Islet precursor cell (in vitro differentiated cells): ENCODE measurements at places on chromosomes 2 and 18.

- DNase-seq: no peak
These were observed 40.0 kb downstream of the SIGLEC15 start for GRCh38 chr18:45865466-45865865.

DNA sequence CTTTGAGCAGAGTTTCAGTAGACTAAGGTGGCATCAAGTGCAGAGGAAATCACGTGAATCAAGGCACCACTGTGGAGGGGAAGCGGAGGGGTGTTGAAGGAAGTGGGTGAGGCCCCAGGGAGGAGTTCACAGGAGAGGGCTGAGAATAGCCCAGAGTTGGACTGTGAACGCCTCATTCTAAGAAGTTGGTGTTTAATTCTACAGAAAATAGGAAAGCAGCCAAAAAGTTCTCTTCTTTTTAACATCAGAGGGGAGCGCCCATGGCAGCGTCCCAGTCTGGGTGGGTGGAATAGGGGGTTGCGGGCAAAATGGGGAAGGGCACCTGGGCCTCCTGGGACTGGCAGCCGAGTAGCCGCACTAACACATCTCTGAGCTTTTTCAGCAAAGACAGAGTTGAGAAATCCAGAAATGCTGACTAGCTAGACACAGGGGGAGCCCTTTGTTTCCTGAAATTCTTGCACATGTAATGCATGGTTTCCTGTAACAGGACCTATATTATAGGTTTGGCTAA lies 97.0 kb downstream of the NEB start:
- DNase-seq: no peak

- no peak for DNase-seq
These were observed 90.5 kb downstream of the NXPH2 start for GRCh38 chr2:138689705-138690104.

DNA sequence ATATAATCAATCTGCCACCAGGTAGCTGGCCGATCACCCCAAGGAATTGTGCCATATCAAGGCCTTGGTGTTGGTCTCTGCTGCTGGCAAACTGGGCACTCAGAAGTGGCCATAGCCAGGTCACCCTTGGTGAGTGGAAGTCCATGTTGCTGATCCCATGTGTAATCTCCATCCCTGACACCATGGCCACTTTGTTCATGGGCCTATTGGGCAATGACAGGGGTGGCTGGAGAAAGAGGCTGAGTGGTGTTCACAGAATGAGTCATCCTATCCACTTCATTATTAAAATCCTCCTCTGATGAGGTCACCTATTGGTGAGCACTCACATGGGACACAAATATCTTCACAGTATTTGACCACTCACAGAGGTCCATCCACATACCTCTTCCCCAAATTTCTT lies 26.7 kb upstream of the CD226 start:
- DNase-seq: no peak

GRCh38 chr2:99386011-99386410 lies 48.8 kb downstream of the EIF5B start:
- DNase-seq: no peak

DNA sequence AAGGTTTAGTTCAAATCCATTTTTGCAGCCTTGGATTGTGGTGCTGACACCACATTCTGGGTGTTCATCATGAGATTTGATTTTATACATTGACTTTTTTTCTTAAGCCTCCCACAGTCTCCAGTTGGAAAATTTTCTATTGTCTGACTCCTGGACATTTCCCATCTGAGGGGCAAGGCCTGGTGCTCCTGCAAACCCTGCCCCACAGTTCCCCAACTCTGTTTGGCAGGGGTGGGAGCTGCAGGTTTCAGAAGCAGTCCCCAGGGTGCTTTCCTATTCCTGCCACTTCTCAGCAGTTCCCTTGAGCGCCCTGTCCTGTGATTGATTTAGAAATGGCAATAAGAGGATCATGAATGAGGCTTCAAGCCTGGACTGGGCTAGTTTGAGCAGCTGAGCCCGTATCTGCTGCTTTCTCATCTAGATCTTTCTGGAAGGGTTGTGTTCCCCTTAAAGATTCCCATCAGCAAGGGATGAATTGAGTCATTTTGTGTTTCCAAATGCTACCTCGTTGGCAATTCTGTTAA lies 77.0 kb downstream of the CIB4 start:
- DNase-seq: peak; percentile 42

DNA sequence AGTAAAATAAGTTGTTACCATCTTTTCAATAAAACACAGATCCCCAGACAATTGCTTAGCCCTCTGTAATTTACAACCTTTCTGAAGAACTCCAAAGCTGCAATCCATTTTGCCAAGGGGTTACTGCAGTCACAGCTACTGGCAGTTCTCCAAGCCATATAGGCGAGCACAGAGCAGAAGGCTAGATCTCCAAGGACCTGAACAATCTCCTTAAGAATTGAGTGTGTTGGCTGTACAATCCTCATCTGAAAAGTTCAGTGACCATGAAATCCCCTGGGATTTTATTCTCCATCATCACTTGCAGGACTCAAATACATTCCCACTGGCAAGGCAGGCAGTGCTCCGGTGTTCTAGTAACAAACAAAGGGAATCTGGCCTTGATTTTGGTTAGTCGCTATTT lies 103.9 kb upstream of the LRP1B start:
- no peak for DNase-seq

DNA sequence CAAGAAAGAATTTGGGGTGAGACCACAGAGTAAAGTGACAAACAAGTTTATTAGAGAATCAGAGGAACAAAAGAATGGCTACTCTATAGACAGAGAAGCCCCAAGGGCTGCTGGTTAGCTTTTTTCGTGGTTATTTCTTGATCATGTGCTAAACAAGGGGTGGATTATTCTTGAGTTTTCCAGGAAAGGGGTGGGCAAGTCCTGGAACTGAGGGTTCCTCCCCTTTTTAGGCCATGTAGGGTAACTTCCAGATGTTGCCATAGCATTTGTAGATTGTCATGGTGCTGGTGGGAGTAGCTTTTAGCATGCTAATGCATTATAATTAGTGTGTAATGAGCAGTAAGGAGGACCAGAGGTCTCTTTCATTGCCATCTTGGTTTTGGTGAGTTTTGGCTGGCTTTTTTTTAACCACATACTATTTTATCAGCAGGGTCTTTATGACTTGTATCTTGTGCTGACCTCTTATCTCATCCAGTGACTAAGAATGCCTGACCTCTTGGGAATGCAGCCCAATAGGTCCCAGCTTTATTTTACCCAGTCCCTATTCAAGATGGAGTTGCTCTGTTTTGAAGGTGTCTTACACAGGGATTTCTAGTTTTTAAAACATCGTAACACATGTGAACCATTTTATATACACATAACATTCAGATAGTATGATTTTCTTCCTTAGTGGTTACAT lies 77.8 kb downstream of the MYO1B start:
- no peak for DNase-seq

GRCh38 chr2:128456281-128456680 lies 137.6 kb upstream of the HS6ST1 start:
- DNase-seq: no peak
